ENCODE measurements at places on chromosomes 12 and 14.

DNA sequence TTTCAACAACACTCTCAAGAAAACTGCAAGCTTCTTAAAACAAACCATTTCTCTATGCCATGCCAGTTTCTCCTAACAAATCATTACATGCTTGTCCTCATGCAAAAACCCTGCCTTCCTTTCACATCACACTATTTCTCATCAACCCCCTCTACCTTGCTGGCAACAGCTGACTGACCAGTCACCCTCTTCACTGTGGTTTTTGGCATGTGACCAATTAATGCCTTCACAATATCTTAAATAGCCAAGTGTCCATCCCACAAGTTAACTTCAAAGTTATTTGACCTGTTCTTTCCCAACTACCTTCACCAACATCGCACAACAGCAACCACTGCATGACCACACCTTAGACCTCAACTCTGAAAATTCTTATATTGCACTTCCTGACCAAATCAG is 159.6 kb downstream of the CEP128 start:
- no peak for DNase-seq

DNA sequence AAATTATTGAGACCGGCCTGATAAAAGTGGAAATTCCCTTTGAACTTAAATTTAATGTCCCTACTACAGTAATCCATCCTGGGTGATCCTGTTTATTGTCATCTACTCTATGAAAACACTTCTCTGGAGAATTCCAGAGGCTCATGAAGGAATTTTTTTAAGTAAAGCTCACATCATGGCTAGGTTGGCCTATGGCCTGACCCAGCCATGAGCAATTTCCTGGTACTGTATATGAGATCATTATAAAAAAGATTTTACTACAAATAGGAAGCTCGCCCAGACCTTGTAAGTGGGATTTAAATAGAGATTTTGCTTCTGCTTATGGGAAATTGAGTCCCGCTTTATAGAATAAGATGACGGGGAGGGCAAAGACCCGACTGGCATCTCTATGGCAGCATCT is 215.5 kb downstream of the DPF3 start:
- DNase-seq: no peak

DNA sequence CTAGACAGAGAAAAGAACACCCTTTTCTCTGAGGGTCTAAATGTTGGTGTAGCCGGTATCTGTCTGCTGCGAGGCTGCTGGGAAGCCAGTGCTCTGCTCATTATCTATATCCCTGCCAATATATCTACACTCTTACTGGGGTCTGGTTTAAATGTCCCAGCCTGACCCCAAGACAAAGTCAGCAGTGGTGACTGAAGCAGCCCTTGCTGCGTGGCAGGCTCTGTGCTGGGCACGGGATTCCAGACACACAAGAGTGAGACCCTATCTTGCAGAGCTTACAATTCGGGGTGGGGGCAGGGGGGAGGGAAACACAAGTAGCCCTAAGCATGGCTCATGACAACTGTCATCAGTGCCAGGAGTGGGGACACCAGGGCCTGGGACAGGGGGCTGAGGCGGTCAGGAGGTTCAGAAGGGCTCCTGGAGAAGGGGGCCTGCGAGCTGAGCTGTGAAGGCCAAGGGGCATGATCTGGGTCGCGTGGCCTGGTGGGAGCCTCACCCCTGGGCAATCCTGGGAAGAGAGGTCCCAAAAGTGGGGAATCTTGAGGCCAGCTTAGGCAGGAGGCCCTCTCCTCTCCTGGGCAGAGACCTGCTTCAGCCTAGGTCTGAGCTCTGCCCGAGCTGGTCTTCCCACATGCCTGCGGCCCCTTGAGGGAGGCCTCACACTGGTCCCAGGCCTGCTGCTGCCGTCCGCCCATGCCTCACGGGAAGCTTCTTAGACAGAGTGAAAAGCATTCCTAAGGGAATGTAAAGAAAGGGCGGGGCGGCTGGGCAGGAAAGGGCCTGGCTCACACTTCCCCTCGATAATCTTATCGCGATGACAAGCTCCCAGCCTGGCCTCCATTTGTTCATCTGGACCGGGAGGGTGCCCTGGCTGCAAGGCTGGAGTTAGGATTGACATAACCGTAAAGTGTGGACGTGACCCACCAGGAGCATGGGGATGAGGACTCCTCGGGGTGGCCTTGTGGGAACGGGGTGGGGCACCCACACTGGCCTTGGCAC is 7.3 kb upstream of the RCOR1 start:
- no peak for DNase-seq

- no peak for DNase-seq
Measured at GRCh38 chr12:42261708-42262107, 23.7 kb upstream of the YAF2 start.

DNA sequence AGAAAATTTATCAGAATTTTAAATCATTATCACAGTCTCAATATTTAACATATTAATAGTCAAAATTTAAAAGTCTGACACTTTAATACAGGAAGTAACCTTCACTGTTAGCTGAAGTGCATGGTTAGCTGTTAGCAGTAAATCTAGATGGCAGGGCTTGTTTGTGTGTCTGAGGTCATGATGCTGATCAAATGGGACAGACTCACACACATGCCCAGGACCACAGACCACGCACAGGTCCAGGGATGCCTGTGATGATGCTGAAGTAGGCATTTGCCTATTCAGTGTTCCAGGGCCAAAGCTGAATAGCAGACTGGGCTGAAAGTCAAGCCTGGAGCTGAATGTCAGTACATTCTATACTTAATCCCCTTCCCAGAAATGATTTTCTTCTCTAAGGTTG is 20.5 kb downstream of the FNTB start:
- DNase-seq: no peak

DNA sequence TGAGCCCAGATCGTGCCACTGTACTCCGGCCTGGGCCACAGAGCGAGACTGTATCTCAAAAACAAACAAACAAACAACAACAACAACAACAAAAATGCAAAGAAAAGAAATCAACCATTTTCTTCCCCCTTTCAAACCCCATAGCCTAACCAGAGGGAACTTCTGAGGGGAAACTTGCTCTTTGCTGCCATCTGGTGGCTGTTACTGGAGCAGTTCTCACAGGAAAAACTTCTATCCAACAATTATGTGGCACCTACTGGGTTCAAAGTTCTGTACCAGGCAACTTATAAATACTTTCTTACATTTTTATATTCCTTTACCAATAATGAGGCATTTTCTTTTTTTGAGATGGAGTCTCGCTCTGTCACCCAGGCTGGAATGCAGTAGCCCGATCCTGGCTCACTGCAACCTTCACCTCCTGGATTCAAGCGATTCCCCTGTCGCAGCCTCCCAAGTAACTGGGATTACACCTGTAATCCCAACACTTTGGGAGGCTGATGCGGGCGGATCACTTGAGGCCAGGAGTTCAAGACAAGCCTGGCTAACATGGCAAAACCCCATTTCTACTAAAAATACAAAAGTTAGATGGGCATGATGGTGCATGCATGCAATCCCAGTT is 50.9 kb upstream of the BICDL1 start:
- no peak for DNase-seq

- DNase-seq: no peak
Measured at GRCh38 chr12:96985515-96986362, 78.7 kb downstream of the NEDD1 start.

All from C1 segment of cervical spinal cord (tissue), 14 donors.